ENCODE measurements at places on chromosomes 5 and 9.

- no peak for DNase-seq
These were observed 321.1 kb downstream of the ARRDC3 start for GRCh38 chr5:91061946-91062562.

DNA sequence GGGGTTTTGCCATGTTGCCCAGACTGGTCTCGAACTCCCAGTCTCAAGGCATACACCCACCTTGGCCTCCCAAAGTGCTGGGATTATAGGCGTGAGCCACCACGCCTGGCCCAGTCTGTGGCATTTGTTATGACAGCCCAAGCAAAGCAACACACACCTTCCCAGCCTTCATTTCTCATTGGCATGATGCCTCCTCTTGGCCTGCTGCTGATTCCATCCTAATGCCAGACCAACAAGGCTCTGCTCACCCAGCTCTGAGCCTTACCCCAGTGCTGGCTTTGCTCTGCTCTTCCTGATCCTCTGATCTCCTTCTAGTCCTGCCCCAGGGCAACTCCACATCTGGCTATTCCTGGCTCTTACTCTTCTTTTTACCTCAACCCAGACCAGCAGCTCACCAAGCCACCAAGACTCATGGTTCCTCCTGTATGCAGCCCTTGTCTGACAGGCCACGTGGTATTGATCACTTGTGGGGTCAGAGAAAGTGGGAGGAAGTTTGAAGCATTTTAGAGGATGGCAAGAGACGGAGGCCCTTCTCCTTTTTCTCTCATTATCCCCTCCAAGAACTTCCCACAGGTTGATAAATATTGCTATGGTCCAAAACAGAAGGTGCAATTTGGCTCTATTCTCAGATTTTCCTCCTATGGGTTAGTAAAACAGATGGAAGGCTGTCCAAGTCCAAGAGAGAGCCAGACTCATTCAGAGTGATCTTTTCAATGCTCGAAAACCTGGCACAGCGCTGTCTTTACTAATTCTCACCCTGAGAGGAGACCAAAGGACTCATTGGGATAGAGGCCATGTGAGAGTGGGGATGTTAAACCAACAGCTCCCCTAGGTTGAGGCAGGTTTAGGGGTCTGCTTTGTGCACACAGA lies 958 bp downstream of the CD180 start:
- DNase-seq = no peak

GRCh38 chr5:65262096-65262495 lies 219.6 kb downstream of the ADAMTS6 start:
- DNase-seq = no peak

DNA sequence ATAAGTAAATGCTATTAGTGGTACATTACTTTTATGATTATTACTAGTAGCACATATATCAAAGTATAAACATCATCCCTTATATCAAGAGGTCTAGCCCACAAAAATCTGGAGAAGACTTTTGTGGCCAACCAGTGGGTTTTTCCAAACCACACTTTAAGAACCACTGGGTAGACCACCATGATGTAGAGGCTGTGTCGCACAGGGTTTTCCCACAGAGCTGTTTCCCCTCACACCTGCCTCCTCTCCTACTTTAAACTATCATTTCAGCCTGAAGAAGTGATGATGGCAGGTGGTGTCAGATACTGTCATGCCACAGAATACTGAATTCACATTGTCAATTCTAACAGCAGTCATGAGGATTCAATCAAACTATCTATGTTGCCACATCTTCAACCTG lies 109.2 kb downstream of the FBXW11 start:
- peak; percentile 13 for DNase-seq

- DNase-seq = no peak
These were observed 253.4 kb upstream of the ANKH start for GRCh38 chr5:15124871-15125568.

- DNase-seq = no peak
These were observed 6.9 kb downstream of the C7 start for GRCh38 chr5:40916226-40916625.

GRCh38 chr5:155029240-155029639 lies 15.7 kb downstream of the KIF4B start:
- DNase-seq = no peak

- DNase-seq = no peak
These were observed 258.6 kb downstream of the FANCC start for GRCh38 chr9:95058795-95059386.

DNA sequence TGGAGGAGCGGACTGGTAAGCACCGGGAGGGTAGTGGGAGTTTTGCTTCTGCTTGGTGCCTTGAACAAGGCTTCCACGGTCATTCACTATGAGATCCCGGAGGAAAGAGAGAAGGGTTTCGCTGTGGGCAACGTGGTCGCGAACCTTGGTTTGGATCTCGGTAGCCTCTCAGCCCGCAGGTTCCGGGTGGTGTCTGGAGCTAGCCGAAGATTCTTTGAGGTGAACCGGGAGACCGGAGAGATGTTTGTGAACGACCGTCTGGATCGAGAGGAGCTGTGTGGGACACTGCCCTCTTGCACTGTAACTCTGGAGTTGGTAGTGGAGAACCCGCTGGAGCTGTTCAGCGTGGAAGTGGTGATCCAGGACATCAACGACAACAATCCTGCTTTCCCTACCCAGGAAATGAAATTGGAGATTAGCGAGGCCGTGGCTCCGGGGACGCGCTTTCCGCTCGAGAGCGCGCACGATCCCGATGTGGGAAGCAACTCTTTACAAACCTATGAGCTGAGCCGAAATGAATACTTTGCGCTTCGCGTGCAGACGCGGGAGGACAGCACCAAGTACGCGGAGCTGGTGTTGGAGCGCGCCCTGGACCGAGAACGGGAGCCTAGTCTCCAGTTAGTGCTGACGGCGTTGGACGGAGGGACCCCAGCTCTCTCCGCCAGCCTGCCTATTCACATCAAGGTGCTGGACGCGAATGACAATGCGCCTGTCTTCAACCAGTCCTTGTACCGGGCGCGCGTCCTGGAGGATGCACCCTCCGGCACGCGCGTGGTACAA lies 556 bp downstream of the PCDHGC3 start:
- DNase-seq = no peak

DNA sequence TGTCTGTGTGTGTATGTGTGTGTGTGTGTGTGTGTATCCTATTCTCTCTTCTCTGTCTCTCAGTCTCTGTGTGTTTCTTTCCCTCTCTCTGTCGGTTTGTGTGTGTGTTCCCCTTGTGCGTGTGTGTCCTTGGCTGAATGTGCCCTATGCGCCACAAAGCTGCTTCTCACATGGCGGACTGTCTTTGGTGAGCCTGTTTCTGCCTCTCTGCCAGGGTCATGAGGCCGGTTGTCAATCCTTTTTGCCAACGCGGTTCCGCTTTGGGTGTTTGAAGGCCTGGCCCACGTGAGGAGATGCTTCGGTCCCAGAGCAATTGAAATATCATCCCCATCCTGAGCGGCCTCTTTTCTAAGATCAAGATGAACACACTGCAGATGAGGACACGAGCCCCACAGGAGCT lies 476.0 kb downstream of the SPATA31A7 start:
- no peak for DNase-seq

DNA sequence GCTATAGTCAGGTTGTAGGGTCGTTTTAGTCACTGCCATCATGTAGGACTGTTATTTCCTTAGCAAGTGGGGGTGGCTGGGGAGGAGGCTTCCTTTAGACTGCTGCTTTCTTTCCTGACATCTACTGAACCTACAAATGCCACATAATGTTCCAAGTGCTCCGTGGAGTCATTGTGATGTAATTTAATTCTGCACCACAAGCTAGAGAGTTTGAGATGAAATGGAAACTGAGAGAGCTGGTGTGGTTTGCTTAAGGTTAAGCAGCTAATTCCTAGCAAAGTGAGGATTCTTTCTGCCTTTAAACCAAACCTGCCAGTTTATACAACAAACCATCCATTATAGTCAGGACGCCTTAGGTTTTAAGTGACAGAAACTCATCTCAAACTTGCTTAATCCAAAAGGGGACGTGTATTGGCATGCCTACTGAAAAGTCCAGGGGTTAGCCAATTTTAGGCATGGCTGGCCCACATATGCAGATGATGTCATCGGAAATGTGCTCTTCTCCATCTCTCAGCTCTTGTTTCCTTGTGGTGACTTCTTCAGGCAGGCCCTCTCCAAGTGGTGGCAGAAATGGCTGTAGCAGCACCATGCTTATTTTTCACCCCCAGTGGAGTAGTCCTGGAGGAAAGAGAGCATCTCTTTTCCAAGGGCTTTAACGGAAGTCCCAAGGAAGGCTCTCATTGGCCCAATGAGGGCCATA lies 30.5 kb downstream of the ZNF618 start:
- DNase-seq = no peak

DNA sequence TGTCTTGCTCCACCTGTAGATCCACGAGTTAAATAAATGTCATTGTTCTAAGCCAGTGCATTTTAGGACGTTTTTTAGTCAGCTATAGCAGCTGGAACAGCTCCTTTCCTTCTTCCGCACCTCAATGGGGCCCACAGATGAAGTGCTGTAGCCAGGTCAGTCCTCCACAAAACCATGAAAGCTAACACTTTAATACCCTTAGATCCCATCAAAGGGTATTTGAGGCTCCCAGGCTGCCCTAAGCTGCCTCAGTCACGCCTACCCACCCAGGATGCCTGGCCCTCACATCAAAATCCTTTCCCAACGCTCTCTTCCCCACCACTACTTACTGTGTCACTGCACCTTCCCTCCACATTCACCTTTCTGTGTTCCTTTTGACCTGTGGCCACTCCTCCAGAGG lies 44.1 kb upstream of the ACO1 start:
- DNase-seq = no peak

GRCh38 chr5:171926311-171926710 lies 80.1 kb downstream of the FBXW11 start:
- no peak for DNase-seq

- no peak for DNase-seq
These were observed 45.5 kb upstream of the LRRC14B start for GRCh38 chr5:145585-146323.

DNA sequence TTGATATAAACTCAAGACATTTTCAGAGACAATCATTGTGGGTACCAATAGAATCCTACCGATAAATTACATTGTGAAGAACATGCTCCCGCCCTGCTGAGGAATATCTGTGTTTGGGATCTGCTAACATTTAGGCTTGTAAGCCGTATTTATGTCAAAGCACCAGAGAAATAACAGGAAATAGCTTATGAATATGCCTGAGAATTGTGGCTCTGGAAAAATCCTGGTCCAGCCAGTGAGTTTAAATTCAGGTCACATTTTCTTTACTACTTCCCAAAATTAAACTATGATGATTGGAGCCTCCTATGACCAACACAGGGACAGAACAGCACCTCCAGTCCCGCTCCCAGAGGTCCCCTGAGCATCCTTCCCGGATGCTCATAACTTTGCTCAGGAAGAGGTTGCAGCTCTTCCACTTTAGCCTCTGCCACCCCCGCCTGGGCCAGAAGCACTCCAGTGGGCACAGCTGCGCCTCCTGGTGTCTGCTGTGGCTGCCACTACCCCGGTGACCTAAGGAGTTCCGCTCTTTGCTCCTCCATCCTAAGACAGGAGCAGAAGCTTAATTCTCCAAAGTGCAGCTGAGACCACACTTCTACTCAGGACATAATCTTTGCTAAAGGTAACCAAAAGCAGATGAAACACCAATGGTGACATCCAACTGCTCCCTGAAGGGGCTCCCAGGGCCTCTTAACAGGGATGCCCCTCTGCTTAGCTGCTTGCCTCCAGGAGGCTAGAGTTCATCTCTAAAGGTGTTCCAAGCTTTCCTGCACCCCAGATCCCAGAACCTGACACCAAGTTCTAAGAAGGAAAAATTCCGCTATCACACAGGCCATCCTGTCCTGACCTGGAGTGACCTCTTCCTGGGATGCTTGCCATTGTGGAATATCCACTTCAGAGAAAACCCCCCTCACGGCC lies 58.8 kb downstream of the SLC1A1 start:
- DNase-seq = peak; percentile 16

GRCh38 chr9:37801959-37802711 lies 1.5 kb downstream of the DCAF10 start:
- no peak for DNase-seq

GRCh38 chr5:149320791-149321330 lies 24.4 kb upstream of the GRPEL2 start:
- DNase-seq = no peak

GRCh38 chr5:92147266-92147665 lies 764.1 kb upstream of the ARRDC3 start:
- no peak for DNase-seq

- DNase-seq = no peak
These were observed 57.9 kb upstream of the BNC2 start for GRCh38 chr9:16928179-16928945.

- no peak for DNase-seq
These were observed 102.2 kb upstream of the DAB2 start for GRCh38 chr5:39526914-39527477.

GRCh38 chr5:91474201-91474600 lies 91.1 kb upstream of the ARRDC3 start:
- no peak for DNase-seq

DNA sequence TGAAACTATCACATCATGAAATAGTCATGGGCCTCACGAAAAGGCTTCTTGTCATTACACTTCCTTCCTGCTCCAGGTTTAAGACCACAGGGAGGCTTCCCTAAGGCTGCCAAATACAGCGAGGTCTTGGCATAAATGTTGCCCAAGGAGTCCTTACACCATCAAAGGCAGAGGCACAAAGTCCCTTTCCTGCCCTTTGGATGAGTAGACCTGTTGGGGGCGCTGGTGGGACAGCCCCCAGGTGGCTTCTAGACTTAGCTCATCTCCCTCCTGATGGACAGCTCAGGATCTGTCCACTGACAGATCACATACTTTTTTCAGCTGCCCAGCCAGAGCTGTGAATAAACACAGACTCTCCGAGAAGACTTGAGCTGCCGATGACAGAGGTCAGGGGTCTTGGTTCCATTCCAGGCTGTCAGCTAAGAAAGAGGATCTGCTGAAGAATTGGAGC lies 15.5 kb upstream of the MEGF9 start:
- peak; percentile 17 for DNase-seq

DNA sequence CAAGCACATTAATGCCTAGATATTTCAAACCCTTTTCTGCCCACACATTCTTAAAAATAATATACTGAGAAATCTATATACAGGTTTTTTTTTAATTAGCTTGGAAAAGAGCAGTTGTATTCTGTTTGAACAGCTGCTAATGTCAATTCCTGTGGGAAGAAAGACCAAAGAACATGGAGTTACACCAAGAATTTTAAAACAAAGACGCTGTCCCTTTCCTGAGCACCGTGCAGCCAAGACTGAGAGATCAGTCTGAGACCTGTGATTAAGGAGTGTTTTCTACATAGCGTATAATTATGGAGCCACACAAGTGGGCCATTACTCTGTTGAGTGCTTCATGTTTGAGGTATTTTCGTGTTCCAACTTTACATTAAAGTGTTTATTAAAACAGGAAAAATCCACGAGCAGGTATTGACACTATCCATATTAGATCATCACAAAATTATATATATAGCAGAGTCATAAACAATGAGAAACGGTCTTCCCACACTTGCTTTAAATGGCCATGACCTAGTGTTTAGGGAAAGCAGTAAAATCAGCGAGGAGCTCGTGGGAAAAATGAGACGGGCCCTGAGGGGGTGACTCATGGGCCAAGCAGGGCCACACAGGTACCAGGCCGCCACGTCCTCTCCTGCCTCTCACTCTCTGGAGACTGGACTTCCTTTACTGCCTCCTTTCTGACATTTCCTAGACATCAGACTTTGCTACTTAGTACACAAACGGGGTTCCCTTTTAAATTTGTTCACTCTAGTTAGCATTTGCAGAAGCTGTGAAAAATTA lies 153.1 kb upstream of the OTULINL start:
- no peak for DNase-seq

All from activated CD4-positive, alpha-beta T cell treated with anti-CD3 and anti-CD28 coated beads for 48 hours (primary cell).